ENCODE measurements at places on chromosomes 2 and 18.

GRCh38 chr2:99806758-99807157, 316.9 kb upstream of the REV1 start:
- DNase-seq: no peak

- no peak for DNase-seq
Measured at GRCh38 chr2:136013955-136014354, 28.5 kb upstream of the DARS1 start.

GRCh38 chr18:62324181-62324828, 805 bp upstream of the TNFRSF11A start:
- no peak for DNase-seq

DNA sequence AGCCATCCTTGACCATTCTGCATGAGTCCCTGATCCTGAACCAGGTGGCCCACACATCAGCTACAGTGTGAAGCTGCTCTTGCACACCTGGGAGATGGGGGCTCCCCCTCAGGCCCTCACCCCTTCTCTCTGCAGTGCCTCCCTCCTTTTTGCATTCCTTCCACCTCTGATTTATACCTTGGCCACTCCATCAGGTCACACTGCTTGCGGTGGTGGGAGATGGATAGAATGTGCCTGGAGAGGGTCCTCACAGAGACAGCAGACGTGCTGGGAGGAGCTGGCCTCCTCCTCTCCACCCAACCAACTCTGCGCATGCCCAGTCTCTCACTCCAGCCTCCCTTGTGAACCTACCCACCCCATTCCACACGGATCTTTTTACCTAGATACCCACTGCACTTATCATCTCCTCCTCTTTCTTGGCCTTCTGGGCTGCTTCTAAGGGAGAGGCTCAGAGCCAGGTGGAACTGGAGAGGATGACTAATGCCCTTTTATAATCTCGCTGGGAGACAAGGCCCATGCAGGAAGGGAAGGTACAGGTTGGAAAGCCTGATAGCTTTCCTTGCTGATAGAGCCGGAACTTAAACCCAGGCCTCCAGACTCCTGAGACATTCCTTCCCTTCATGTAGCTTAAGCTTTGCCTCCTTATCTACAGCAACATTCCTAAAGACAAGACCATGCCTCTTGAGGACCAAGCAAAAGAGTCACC, 205.1 kb downstream of the ZBTB7C start:
- no peak for DNase-seq

DNA sequence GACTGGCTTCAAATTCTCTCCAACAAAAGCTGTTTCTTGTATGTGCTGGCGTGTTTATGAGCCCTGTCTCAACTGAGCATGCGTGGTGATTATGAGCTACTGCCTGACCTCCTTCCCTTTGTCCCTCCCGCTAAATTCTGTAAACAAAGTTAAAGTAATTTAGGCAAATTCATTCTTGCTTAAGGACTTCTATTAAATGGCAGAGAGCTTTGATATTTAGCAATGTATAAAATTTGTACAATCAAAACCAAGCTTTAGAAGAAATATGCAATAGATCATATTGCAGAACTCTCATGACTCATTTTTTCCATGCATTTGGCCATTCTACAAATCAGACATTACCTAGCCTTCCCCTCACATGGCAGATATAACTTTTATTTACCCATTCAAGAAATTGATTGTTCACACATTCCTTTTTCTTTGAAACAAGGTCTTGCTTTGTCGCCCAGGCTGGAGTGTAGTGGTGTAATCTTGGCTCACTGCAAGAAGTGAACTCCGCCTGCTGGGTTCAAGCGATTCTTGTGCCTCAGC, 18.2 kb downstream of the IGFBP2 start:
- DNase-seq: no peak

DNA sequence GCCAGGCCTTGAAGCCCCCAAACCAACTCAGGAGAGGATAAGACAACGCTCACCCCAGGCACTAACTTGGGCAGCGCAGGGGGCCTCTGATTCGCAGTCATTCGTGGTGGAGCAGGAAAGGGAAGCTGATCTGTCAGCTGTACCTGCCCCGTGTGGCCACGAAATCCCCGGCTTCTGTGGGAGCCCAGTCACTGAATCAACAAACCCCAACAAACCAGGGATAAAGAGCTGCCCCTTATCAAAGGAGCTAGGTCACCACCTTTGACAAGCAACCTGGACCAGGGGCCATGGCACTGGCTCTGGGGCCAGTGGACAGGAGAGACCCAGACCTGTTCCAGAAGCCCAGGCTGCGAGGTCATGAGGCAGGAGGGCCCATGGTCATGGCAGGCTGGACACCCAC, 14.5 kb downstream of the SDC1 start:
- no peak for DNase-seq

- DNase-seq: peak; percentile 95
Measured at GRCh38 chr2:64404002-64404731, 49.8 kb upstream of the LGALSL start.

DNA sequence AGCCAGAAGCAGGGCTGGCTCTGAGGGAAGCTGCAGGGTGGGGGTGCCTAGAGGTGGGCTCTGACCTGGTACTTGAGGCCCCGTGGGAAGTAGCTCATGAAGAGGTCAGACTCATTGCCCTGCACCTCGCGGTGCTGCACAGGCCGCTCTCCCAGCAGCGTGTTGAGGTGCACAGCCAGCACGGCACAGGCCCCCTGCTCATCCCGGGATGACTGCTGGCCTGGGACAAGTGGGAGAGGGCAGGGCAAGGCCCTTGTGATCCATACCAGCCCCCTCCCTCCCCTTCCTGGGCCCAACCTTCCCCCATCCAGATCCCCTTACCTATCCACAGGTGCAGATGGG, 8.7 kb downstream of the CAPG start:
- no peak for DNase-seq

DNA sequence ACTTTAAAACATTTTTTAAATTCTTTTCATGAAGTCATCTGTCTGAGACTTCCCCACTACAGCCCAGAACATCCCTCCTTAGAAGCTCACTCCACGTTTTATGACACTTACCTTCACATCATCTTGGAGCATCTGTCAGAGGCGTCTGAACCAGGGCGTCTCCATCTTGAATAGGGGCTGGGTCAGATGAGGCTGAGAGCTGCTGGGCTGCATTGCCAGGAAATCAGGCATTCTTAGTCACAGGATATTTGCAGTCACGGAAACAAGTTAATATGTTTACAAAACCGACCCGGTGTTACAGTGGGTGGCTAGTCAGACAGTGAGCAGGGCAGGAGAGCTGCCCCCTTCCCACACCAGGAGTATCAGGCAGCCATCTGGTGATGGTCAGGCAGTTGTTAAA, 456.5 kb downstream of the FBXO15 start:
- DNase-seq: no peak

- DNase-seq: no peak
Measured at GRCh38 chr2:193521523-193521922, 1326.8 kb upstream of the TMEFF2 start.

- DNase-seq: no peak
Measured at GRCh38 chr18:76431437-76432273, 63.4 kb downstream of the ZNF516 start.
